Retinal pigment epithelial cell (primary cell): ENCODE measurements at places on chromosomes 7 and 10.

DNA sequence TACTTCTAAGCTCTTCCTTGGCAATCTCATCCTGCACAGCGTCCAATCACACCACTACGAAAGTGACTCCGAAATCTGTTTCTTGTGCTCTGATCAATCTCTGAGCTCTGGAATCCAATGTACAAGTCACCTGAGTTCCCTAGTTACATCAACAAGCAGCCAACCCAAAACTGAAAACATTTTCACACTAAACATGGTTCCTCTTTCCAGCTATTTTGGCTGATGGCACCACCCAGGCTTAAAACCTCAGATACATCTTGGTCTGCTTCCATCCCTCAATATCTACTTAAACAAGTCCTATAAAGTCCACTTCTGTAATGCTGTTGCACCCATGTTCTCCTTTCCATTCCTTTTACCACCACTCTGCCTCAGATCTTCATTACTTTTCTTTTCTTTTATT, 3.6 kb downstream of the BLOC1S2 start:
- no peak for DNase-seq

DNA sequence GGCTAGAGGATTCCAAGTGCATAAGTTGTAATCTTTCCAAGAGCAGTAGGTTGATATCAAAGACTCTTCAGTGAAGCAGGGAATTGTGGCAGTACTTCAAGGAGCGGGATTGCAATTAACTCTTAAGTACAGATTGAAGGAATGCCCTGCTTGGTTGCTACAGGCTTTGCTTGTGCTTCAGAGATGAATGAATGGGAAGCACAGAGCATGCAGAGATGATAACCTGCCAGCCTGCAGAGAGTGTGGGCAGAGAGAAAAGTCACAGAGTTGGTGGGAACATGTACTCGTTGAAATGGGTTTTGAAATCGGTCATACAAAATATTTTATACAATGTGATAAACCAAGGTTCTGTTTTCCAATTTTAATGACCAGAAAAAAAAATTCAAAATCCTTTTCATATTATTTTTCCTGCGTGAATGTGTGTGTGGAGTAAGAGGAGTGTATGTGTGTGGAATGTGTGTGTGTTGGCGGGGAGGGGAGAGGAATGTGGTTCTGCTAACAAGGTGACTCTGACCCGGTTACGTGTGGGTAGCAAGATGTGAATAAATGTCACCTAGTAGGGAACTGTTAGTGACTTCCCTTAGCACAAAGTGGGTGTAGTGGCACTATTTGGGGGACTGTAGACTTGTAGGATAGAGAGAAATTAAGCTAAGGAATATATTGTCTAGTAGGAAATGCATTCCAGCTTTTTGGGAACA, 697.8 kb downstream of the GATA3 start:
- DNase-seq = no peak

DNA sequence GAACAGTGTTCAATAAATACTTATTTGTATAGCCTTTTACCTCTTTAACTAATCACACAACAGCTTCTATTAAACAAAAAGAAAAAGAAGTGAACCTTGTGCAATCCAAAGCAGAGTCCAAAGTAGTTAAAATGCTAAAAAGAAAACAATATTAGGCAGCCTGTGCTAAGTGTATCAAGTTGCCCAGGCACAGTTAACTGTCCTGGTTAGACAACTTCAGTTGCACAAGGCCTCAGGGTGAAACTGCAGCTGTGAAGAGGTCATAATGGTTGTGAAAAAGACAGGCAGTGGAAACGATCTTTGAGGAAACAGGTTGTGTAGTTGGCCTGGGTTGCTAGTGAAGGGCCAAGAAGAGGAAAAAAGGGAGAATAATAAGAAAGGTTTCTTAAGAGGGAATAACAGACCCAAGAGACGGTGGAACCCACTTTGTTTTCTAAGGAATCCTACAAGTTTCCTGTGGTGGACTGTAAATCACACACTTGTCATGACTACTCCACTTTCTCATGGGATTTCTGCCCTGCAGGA, 6.0 kb upstream of the CROT start:
- DNase-seq = no peak

DNA sequence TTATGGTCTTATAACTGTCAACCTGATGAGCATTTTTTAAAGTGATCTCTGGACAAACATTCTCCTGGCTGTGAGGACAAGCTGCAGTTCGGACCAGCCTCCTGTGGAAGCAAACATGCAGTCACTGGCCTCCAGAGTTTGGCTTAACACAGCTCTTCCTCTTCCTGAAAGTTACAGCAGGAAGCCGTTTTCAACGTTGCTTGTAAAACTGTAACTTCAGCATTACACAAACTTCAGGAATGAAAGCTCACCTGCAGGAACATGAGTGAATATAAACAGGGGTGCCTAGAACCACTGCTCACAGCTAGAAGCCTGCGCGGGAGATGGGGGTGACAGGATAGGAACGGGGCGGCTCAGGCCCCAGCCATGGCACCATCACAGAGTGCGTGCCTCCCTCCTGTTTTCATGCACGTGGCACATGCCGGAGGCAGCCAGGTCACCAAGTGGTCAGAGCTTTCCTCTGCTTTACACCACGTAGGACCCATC, 292.9 kb upstream of the PITRM1 start:
- no peak for DNase-seq

DNA sequence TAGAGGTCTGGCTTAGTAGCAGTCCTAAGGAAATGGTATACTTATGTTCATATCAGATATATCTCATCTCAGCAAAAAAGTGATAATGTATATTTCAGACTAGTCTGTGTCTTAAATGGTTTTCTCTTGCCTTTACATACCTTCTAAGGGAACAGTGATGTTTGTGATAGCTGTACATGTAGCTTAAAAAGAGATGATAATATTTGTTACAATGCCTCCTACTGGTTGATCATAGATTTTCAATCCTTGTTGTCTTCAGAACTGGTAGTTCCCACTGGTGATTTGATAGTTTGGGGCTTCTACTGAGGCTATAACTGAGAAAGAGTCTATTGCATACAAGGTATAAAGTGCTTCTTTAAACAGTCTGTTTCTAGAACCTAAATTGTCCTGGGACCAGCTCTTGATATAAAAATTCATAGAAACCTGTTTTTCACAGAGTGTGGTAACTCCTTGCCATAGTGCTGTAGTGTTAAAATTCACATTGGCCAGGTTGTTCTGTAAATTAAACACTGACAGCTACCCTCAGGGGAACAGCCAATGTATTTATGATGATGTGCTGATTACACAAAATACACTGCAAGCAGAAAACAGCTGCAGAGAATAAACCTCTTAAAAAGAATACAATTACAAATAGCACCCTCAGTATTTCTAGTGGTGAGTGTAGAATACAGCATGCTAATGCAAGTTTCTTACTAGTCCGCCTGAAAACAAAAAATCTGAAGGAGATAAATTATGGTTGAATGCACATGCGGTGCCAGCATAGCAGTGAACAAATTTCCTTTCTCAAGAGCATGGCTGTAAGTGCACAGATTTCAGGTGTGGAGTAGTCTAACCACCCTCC, 90.3 kb downstream of the BTRC start:
- no peak for DNase-seq

DNA sequence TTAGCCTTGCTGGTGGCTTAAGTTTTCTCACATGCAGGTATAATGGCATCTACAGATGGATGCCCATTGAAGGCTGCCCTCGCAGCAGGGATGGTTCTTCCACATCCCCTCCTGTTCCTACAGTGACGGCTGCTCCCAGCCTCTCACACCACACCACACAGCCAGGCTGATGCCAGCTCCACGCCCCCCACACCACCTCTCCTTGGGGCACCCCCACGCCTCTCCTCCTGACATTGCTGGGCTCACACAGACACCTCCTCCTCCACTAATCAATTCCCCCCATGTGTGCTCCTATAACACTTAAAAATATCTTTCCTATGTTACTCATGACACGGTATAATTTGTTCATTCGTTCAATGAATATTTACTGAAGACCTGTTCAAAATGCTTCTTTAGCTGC, 244.0 kb downstream of the WDR37 start:
- no peak for DNase-seq

DNA sequence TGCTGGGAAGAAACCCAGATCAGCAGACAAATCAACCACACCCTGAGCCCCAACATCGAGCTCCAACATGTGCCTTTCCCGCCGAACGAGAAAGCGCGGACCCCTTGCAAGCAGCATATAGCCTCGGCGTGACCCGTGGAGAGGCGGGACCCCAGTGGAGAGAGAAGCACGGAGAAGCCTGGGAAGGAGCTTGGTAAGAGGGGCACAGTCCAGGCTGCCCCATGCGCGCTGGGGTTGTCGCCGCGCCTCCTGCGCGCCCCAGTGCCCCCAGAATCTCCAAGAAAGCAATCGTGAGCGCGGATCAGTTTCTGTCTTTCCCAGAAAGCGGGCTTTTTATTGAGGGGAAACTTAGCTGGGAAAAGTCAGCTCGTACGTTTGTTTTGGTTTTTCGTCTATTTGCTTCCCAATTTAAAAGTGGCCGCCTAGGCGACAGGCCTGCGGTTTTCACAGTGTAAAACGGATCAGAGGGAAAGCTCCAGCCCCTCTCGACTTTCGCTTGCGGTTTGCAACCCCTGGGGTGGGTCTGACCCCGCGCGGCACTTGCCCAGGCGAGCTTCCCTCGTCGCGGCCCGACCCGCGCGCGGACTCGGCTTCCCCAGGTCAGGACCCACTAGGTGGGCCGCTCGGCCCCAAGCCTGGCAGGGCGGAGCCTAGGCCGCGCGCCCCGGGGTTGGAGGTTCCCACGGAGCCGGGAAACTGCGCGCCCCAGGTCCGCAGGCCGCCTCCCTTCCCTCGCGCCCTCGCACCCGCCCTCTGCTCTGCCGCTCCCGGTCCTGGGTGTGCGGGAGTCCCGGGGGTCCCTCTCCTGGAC, 31.1 kb downstream of the SKIDA1 start:
- no peak for DNase-seq

- DNase-seq = no peak
Measured at GRCh38 chr7:157980774-157981173, 606.8 kb downstream of the PTPRN2 start.

GRCh38 chr7:47643716-47644400, 61.9 kb upstream of the TNS3 start:
- DNase-seq = no peak

DNA sequence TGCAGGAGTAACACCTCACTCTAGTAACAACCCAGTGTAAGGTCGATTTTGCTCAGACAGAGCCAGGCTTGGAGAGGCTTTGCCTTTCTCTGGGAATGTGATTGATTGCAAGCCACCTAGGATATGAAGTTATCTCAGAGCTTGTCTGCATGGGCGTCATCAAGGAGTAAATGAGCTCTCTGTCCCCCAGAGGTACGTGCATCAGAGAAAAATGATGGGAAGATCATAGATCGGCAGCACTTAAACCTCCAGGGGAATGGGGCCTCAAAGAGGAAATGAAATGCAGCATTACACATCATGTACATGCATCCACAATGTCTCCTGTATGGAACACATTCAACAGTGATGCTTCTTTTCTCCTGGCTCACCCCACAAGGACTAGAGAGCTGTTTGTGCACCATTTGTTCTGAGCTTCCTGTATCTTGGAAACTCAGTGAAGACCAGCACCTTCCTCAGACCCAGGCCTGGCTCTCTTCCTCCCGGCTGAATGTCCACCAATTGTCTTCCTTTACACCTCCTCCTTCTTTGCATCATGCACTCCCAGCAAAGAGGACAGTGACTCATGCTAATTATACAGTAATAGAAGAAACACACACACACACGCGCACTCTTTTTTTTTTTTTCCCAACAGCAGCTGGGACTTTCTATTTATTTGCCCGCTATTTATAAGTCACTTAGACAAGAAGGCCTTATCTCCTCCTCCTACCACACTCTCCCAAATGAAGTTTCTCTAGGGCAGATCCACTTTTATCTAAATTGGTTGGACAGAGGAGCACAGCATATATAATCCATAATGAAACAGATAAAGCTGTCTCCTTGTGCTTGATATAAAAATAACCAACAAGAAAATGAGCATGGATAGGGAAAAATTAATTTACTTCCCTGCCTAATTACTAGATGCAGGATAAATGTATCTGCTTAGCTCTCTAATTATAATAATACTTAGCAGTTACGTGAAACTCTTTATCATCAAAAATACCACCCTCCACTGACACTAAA, 990.7 kb downstream of the CCSER2 start:
- no peak for DNase-seq

DNA sequence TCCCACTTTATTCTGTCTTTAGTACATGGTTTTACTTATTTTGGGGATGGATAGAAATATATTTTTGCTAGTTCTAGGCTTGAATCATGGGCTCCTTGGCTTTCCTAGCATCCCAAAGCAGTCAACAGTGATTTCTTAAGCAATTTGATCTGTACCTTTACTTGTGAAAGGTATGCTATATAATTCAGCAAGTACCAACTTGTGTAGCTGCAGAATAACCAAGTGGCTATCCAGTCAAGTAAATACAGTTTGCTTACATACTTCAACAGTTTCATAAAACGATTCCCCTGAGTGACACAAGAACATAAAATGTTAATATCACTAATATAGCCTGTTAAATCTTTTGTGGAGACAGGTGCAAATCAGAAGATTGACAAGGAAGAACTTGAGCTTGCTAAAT, 67.2 kb downstream of the PODXL start:
- no peak for DNase-seq

DNA sequence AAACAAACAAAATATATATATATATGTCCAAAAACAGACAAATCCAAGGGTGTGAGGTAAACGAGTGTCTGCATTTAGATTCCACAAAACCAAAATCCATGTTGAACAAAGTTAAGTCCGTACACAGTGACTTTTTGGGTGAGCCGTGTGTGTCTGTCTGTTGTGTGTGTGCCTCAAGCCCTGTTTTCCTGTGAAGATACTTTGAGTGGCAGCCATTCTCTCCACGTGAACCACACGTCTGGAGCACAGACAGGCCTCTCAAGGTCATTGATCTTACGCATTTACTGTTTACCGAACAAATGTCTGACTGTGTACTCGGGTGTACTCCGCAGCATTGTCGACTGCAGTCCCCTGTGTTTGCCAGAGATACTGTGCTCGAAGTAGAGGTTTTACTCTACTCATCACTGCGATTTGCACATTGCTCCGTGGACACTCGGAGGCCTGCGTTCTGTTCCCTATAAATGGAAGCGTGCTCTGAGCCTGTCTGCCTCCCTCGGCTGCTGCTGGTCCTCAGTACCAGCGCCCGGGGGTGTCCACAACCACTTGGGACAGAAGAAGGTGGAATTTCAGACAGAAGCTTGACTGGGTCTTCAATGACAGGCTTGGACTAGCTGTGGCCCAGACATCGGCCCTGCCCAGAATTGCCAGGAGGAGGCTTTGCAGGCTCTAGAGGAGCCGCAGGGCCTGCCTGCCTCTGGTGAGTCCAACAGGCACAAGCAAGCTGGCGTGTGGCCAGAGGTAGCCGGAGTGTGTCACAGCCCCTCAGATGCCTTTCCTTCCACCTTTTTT, 22.1 kb downstream of the CYP17A1 start:
- no peak for DNase-seq
